ENCODE measurements at places on chromosomes 2 and 18. TPM values are rescaled to one million over a fixed set of nuclear protein-coding genes. Genes with fewer than 3 reads are reported as not detected.

FTCDNL1 gene
- total RNA-seq: 2.4 TPM

FAM237A gene
- not detected for total RNA-seq

TMEM169 gene
- total RNA-seq: 3.0 TPM

TSHZ1 gene
- 21.4 TPM for total RNA-seq

SNORC gene
- 1.7 TPM for total RNA-seq

ILKAP gene
- total RNA-seq: 55.5 TPM

TRABD2A gene
- total RNA-seq: 101 TPM

ZNF521 gene
- not detected for total RNA-seq

TPRKB gene
- 31.2 TPM for total RNA-seq

Measured in activated naive CD4-positive, alpha-beta T cell treated with anti-CD3 and anti-CD28 coated beads, Interleukin-2, amount 10 ng/mL, durations not matched to agents 5 hours and 36 hours (primary cell).